ENCODE measurements at places on chromosomes 7 and 10.
A peak's percentile ranks its signal among the peaks of the same experiment; 100 is the strongest.

GRCh38 chr10:118220346-118220850 lies 121.7 kb downstream of the FAM204A start:
- DNase-seq, result no peak

DNA sequence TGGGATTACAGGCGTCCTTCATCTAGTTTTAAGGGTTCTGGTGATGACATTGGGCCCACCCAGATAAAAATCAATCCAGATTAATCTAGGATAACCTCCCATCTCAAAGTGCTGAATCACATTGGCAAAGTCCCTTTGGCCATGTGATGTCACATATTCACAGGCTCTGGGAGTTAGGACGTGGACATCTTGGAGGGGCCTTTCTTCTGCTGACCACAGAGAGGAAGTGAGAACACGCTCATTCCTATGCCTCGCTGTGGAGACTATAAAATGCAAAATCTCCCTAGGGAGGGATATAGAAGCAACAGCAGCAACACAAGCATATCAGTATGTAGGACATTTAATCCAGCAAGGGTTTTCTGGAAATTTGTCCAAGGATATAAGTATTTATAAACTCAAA lies 266.0 kb upstream of the PITRM1 start:
- no peak for DNase-seq

DNA sequence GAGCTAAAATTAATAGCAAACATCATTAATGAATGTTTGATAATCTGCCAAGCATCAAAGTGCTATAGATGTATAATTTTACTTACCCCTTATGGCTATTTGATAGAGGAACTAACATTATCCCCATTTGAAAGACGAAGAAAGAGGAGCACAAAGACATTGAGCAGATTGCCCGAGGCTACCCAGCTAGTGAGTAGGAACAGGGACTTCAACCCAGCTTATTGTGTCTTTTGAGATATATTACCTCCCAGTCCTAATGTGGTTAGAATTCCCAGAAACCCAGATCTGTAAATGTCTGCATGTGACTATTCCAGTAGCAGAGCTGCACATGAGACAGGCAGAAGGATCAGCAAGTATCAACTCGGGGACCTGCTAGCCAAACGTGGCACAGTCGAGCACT lies 160.1 kb upstream of the AOAH start:
- DNase-seq, result no peak

GRCh38 chr7:39645482-39646407 lies 22.4 kb downstream of the RALA start:
- no peak for DNase-seq

GRCh38 chr10:74825371-74826141 lies 844 bp upstream of the KAT6B start:
- DNase-seq, result peak; percentile 39

DNA sequence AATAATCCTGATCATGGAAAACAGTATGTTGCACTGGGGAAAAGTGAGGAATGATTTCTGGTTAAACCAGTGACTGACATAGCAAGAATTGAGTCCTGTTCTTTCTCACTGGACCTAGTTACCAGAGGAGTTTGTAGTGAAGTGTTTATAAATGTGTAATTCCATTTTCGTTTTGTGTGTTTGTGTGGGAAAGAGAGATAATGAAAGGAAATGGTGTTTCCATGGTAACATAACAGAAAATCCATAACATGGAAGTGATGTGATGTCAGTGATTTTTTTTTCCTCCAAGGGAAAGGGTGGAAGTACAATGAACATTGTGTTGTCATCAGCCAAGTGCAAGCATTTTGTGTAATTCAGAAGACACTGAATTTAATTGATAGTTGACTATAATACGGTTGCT lies 283.9 kb downstream of the PLXDC2 start:
- DNase-seq, result no peak

DNA sequence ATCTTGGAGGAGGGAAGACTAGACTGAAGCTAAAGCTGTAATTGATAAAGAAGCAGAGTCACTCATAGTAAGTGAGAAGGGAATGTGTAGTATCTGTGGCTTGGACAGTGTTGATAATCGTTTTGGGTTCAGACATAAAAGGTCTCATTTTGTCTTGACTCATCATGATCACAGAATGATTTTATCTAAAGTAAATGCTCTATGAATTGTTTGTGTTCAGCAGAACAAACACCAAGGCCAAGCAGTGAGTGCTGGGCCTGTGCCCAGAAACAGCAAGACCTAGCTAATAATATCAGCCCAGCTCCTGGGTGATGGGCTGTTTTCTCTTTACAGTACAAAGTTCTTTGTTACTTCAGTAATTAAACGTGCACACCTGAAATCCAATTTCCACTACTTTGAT lies 26.7 kb upstream of the CD36 start:
- DNase-seq, result no peak

GRCh38 chr10:129530581-129530980 lies 63.5 kb downstream of the MGMT start:
- no peak for DNase-seq

GRCh38 chr7:6563936-6564770 lies 12.9 kb upstream of the GRID2IP start:
- no peak for DNase-seq

DNA sequence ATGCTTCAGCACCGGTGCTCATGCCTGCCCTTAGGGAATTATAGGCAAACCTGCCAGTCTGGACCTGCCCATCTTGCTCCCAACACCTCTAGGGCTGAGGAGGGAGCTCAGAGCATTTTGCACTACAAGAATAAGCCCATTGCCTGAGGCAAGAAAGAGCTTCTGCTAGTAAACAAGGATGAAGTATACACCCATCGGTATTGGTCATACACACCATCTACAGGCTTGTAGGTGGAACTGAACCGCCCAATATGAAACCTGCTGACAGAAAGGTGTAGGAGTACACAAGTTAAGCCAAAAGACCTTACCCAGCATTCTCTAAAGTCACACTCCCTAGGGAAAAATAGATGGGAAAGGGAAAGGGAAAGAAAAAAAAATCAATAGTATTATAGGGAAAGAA lies 957.0 kb upstream of the LRRTM3 start:
- DNase-seq, result no peak

GRCh38 chr7:47982610-47983009 lies 3.2 kb upstream of the HUS1 start:
- DNase-seq, result no peak

DNA sequence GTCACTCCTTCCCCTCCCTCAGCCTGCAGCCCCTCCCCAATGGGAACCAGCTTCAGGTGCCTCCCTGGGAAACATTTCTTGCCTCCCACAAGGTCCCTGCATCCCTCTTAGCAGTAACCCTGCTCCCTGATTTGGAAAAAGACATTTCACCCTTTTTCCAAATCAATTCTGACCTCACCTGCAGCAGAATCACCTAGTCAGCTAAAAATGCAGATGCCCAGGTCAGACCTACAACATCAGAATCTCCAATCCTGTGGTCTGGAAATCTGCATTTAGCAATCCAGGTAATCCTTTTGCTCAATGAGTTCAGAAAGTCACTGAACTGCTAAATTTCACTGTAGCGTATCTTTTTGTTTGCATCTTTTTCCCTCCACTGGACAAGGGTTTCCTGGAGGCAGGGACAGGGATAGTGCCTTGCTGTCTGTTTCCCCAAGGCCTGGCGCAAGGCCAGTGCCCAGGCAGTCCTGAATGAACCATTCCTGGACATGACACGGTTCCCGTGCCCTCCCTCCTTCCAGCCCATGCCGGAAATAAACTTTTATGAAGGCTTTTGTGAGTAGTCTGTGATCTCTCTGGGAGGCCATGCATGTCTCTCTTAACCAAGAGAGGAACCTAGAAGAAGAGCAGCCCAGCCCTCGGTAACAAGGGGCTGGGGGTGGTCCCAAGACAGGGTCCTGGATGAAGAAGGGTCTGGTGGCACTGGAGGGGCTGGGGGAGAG lies 44.0 kb downstream of the COL13A1 start:
- no peak for DNase-seq

DNA sequence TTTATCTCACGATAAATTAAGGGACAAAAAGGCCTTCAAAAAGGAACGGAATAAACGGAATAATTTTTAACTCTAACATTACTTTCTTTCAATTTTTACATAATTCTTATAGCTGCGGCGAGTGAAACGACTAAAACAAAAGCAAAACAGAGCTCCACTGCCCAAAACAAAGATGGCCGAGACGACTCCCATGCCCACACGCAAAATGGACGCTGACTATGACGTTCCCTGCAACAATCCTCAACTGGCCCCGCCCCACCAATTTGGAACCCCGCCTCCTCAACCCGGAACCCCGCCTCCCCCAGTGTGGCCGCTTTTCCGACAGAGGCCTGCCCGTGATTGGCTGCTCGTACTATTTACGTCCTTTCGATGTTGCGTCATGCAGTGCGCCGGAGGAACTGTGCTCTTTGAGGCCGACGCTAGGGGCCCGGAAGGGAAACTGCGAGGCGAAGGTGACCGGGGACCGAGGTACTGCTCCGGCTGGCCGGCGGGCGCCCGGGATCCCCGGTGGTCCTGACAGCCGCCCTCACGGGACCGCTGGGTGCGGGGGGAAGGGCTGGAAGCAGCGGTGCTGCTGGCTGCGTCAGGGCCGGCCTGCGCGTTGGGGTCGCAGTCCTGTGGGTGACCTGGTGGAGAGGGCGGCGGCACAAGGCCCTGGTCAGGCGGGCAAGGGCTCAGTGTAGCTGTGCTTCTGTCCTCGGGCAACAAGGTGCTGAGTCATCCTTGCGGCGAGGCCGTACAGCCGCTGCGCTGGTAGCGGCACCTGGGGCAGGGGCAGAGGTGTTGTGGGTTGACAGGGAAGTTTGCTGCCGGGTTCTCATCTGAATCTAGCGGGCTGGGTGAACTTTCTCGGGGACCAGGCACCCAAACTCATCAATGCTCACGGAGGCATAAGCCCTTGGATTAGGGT lies at the start of gene GHITM:
Gene GHITM (plus strand): TSS at position 384 of the 910 bp plus-strand sequence. CDS start 1,992 bp downstream, outside the sequence.
- peak; percentile 99 for DNase-seq

DNA sequence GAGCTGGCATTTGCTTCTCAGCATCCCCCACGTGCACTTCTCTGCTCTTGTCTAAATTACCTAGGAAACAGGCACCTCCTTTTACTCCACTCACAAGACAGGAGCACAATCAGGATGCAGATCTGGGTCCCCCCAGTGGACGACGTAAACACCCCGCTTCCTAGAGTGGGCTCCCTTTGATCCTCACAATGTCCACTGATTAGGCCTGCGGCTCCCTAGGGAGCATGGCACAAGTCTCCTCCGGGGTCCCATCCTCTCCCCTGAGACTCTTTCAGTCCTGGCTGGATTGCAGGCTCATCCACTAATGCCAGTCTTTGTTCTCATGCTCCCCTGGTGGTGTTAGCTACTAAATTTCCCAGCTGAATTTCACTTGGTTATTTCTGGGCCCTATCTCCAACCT lies 98.3 kb downstream of the GLI3 start:
- DNase-seq, result no peak

DNA sequence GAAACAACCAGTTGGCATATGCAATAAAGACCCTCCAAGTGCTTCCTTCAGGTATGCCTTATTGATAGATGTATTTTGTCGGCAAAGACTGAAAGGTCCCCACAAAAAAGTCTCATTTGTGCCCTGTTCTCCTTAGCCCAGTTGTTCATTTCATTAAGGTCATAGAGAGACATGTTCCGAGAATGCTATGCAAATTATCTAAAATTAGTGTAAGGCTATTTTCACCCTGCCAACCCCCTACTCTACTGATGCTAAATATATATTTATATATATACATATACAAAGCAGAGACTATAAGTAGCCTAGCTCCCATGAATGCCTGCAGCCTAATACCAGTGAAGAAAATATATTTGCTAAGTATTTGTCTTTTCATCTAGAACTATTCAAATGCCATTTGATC lies 96.7 kb upstream of the ADO start:
- DNase-seq, result no peak

DNA sequence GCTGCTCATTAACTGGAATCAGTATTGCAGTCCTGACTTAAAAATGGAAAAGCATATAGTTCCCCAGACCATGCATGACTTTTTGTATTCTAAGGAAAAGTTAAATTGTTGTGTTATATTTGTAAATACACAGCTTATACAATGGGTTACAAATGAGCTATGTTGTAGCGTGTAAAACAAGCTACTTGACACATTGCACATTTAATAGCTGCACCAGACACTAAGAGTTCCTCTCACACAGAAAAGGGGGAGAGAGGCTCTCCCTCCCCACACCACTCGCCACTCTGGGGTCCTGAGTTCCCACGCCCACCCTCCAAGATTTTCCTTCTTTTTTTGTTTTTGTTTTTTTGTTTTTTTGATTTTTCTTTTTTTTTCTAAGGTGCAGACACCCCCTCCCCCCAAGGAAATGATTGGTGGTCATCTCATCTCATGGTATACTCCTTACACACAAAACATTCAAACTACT lies 6.3 kb downstream of the KLF6 start:
- no peak for DNase-seq

DNA sequence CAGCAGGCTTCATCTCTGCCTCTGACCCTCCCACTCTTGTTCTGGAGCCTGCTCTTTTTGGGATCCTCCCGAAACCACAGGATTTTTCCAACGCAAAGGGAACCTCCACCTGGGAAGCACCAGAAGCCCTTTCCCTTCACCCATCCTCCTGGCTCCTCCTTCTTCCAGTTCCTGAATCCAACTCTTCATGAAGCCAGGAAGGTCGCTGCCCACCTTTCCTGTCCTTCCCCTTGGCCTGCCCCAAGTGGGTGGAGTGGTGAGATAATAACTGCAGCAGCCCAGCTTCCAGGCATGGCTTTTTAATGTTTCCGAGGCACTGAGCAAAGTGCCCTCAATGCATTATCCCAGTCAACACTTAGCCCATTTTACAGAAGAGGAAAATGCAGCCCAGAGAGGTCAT lies 70.8 kb upstream of the EEPD1 start:
- DNase-seq, result no peak

DNA sequence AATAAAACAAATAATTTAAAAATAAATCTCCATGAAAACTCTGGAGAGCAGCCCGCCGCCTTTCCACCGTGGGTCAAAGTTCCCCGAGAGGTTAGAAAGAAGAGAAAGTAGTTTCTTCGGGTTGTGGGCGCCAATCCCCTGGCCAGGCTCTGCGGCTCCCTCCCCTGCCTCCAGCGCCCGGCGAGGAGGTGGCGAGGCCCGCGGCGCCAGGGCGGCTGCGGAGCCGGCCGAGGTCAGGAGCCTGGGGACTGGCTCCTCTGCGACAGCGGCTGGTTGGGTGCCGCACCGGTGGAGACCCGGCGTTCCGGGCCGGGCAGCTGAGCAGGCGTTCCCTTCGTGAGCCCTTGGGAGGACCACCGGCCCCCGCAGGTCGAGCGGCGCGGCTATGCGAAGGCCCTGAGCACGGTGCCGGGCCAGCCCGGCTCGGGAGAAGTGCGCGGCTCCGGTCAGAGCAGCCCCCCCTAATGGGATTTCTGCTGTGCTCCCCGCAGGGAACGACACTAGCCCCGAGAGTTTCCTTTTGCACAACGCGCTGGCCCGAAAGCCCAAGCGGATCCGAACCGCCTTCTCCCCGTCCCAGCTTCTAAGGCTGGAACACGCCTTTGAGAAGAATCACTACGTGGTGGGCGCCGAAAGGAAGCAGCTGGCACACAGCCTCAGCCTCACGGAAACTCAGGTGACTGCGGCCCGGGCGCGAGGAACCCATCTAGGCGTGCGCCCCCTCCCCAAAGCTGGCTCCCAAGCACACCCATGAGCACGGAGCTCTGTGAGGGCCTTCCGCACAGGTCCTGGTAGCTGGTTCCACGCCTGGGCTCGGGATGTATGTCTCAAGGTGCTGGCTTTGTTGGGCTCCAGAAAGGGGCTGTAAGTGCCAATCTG lies 2.8 kb downstream of the EMX2 start:
- DNase-seq, result no peak
